ENCODE measurements at places on chromosomes 3 and 15. TPM values are rescaled to one million over a fixed set of nuclear protein-coding genes. Genes with fewer than 3 reads are reported as not detected.
A peak's percentile ranks its signal among the peaks of the same experiment; 100 is the strongest.

GRCh38 chr3:7817239-7817638 is 684.4 kb upstream of the LMCD1 start:
- DNase-seq, result no peak

The RASGRP1 gene
- total RNA-seq, result 4.4 TPM

The FBXL22 gene
- total RNA-seq, result 0.63 TPM

The CIDEC gene
- not detected for total RNA-seq

- DNase-seq, result no peak
Measured at GRCh38 chr3:145902166-145902565, 258.8 kb downstream of the PLOD2 start.

The XXYLT1 gene
- total RNA-seq, result 42.9 TPM

The HDAC11 gene
- total RNA-seq, result 19.1 TPM

The WDR49 gene
- total RNA-seq, result 0.47 TPM

GRCh38 chr15:81323559-81323943 is 390 bp downstream of the STARD5 start:
- DNase-seq, result no peak

The LARP6 gene
- 27.3 TPM for total RNA-seq

DNA sequence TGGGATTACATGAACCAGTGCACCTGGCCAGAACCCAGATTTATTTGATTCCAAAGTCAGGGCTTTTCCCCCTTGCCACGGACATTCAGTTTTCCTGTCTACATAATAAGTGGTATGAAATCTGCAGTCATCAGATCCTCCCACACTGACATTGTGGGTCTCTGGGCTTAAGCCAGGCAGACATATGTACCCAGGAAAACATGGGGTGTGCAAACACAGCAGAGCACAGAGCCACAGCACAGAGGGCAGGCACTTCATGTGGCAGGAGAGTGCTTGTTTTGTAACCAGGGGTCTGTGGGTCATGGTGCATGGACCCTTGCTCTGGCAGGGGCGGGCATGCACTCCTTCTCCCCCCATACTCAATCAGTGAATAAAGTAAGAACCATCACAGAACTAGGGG is 6.1 kb upstream of the ABTB1 start:
- no peak for DNase-seq

DNA sequence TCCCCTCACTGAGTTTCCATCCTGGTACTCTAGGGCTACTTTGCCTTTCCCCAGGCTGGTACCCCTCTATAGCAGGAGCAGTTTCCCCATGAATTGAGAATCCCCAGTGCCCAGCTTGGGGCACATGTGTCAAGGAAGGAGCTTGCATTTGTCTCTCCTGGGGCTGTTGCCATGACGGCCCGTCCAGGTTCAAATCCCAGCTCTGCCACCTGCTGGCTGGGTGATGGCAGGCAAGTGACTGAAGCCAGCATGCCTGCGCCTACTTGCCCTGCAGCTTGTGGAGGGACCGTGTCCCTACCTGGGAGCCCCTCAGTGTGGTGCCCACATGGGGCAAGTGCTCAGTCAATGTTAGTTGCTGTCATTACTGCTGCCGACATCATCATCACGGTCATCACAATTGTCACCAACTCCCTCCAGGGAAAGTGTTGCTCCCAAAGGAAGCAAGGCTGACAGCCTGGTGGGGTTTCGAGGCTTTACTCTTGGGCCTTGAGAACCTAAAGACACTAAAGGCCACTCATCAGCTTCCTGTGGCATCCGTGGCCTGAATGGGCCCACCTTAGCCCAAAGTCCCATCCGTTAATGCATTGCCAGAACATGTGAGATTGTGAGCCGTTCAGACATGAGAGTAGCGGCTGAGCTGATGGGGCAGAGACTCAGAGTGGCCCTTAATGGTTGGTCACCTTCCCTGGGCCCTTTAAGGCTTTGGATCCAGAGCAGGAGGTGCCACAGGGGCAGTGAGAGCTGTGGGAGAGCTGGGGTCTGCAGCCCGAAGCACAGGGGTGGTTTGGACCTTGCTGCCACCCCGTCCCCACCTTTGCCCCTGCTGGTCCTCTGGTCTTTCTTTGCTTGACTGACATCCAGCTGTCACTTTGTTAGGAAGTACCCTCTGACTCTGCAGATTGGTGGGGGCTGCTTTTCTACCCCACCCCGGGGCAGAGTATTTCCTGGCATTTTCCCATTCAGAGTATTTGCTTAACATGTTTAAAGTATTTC is 144.4 kb downstream of the DNAJB8 start:
- no peak for DNase-seq

- DNase-seq, result no peak
Measured at GRCh38 chr3:135172191-135172869, 377.3 kb downstream of the EPHB1 start.

DNA sequence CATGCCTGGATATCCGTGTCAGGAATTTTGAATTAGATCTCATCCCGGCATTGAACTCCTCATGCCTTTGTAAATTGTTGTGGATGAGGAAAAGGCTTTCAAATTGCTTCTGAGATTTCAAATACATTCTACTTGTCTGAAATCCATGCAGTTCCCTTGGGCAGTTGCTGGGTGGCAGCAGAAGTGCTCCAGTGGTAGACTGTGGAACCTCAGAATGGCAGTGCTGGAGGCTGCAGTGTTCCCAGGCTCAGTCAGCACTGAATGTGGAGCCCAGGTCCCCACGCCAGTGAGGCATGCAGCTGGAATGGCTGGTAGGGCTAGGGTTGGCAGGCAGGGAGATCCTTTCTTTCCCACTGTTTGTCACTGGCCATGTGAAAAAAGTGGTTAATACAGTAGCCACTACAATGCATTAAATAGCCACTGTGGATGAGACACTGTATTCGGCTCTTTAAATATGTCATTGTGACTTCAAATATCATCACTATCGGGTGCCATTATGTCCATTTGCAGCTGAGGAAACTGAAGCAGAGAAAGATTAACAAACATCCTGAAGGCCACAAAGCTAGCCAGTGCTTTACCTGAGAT is 98.6 kb downstream of the TPRG1 start:
- DNase-seq, result peak; percentile 45

The GPR176 gene
- total RNA-seq, result 3.8 TPM

DNA sequence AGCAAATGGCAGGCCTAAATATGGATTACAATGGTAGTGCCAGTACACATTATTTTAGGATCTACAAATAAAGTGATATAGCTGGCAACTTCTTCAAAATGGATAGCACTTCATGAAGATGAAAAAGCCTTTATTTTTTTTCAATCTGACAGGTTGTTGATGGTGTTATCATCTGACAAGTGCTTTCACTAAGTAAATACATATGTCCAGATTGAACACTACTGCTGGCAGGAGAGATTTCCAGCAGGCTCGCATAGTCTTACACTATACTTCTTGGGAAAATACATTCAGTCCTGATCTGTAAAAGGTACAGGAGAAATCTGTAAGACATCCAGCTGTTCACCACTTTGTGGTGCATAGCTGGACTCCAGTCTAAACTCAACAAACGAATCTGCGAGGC is 50.9 kb upstream of the ALCAM start:
- no peak for DNase-seq

DNA sequence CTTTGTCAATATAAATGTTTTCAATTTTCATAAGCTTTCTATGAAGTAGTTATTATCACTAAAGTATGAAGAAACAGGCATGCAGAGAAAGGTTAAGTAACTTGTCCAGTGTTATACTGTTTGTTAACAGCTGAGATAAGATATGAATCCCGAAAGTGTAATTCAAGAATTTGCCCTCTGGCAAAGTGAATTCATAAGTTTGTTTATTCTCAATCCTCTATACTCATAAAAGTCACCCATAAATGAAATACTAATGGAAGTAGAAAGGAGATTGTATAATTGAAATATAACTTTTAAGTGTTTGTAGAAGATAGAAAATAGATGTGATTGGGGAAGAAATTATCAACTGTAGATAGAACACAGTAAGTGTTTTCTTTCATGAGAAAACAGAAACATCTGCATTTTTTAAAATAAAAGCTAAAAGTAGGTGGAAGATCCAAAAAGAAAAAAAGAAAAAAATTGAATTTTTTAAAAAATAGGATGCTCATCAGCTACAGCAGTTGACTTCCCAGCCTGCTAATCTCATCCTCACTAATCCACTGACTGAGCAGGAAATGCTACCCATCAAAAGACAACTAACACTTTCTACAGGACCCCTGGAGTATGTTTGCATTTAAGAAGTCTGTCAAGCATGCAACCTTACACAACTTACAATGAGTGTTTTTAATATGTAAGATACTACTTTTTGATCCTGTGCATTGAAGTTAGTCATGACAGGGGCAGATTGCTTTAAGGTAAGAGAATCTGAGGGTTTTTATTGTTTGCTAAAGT is 878.1 kb downstream of the SI start:
- DNase-seq, result no peak

The CA12 gene
- 1.0 TPM for total RNA-seq

DNA sequence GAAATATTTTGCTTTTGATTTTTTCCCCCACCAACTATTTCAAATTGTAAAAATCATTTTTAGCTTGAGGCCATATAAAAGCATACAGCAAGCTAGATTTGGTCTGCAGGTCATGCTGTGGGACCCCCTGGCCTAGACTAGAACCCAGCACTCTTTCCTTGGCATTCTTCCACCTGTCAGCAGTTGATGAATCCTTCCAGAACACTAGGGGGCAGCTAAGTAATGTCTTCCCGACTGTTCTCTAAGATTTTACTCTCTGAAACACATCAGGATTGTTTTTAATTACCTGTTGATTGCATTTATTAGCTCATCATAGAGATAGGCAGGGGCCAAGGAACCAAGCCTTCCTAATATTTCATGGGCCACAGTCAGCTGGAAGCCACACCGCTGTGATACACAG is 174.5 kb downstream of the CACNA1D start:
- no peak for DNase-seq

- DNase-seq, result no peak
Measured at GRCh38 chr3:20837676-20838302, 651.8 kb upstream of the SGO1 start.

GRCh38 chr15:38294126-38294525 is 41.5 kb downstream of the SPRED1 start:
- no peak for DNase-seq
